ENCODE measurements at places on chromosomes 7 and 10. TPM values are rescaled to one million over a fixed set of nuclear protein-coding genes. Genes with fewer than 3 reads are reported as not detected.

Gene OLAH
- total RNA-seq, result 2.6 TPM

Gene GIMAP5
- not detected for total RNA-seq

Gene EVX1
- not detected for total RNA-seq

Gene SYNPO2L
- total RNA-seq, result 0.63 TPM
